ENCODE measurements at places on chromosomes 5 and 9.

DNA sequence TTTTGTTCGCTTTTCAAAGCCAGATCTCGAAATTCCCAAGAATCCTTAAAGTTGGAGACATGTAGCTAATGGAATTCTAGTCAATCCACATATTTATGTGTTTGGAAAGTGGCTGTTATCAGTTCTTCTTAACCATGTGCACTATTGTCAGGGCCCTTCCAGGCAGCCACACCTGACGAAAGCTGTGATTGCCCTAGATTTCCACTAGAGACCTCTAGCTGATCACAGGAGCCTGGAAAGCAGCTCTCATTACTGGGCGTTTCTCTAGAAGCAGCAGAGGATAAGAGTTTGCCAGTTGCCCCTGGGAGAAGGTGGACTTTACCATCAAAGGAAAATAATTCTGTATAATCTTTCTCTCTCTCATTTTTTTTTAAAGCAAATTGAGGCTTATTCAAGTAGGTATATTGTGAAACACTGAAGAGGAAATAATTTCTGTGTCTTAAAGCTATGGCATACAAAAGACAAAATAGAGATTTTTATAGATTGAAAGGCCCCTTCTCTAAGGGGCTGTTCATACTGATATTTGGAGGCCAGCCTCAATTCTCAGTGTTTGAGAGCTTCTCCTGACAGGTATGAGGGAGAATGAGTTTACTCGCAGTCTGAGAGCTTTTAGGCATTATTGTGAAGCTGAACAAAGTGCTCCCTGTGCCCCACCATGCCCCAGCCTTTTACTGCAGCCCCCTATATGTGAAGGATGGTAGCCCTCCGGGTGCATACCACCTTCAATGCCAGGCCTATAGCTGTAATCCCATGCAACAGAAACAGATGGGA, 405.4 kb upstream of the ACTBL2 start:
- peak; percentile 67 for DNase-seq

DNA sequence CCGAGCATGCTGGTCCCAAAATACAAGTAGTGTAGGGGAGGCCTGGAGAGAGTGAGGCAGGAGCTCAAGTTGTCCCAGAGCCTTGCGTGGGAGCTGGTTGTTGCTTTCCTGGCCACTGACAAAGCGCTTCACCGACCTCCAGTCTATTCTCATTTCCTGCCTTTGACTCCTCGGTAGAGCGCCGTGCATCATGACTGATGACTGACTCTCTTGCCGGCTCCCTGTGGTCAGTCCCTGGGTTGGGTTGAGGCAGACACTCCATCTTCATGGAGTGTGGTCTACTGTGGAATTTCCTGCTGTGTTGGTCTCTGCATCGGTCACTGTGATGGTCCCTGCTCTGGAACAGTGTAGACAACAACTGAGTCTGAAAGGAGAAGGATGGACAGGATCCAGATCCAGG, 175.1 kb upstream of the S1PR3 start:
- no peak for DNase-seq

GRCh38 chr9:105957830-105958229, 263.5 kb downstream of the TMEM38B start:
- no peak for DNase-seq

GRCh38 chr5:133496631-133497030, 115.7 kb downstream of the FSTL4 start:
- DNase-seq: no peak

GRCh38 chr5:153714798-153715197, 224.3 kb downstream of the GRIA1 start:
- peak; percentile 9 for DNase-seq

DNA sequence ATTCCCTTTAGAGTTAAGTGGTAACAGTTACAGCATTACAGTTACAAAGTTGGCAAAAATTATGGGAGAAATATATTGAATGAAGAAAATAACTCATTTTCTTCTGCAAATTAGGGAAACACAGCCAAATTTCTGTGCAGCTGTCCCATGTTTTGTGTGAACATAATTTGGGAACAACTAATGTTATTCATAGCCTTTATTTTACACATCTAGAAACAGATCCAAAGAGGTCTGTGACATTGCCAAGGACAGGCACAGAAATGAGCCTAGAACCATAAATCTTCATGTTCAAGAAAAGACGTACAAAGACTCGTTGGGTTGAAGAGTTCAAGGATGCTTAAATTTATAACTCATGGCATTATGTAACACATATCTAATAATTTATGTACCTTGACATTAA, 114.1 kb upstream of the TXNDC8 start:
- no peak for DNase-seq

- peak; percentile 17 for DNase-seq
These were observed 51.7 kb downstream of the SLC12A2 start for GRCh38 chr5:128135286-128135685.

DNA sequence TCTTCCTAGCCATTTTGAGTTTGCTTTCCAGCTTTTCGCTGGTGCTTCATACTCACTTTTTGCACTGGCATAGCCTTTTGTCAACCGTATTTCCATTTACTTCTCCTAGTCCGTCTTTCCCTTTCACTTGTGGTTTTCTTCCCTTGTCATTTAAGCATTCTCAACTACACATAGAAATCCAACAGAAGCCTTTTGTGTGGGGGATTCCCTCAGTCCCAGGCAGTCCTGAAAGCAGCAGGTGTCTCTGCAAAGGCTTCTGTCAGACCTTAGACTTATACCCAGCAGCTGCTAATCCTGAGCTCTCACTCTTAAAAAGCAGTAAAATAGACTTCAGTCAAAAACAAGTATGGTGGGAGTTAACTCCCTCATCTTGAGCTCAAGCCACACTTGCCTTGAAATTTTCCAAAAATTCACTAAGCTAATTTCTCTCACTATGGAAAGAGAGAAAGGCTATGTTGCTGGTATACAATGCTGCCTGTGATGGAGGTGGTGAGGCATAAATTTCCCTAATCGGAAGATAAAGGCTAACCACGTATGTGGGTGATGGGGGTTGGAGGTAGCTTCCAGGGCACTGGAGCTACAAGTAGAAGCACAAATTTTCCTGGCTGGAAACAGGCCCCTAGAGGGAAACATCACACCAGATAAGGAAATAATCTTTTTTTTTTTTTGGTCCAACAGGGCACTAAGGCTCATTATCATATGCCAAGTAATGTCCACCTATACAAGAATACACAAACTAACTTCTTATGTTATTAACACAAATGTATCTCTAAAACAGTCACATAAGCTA, 34.8 kb upstream of the IFNK start:
- no peak for DNase-seq

DNA sequence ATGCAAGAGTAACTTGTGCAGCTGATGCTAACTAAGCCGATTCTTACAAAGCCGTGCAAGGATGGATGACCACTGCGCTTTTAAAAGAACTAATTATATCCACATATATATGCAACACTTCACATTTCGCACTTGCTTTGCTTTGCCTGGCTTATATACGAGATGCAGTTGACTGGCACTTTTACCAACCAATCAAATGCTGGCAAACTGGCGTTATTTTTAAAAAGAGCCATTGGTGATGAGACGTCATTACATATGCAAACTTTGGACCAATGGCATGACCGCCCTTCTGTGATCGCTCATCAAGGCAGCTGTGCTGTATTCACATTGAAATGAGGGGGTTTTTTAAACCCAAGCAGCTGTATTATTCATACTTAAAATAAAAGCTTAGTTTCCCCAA, 1147.7 kb upstream of the WWC1 start:
- DNase-seq: no peak

GRCh38 chr9:2354216-2354615, 267.4 kb upstream of the VLDLR start:
- DNase-seq: no peak
